ENCODE measurements at places on chromosomes 1 and 21.
A peak's percentile ranks its signal among the peaks of the same experiment; 100 is the strongest.

- peak; percentile 25 for DNase-seq
Observed at GRCh38 chr1:204971517-204972336, 71.3 kb upstream of the CNTN2 start.

DNA sequence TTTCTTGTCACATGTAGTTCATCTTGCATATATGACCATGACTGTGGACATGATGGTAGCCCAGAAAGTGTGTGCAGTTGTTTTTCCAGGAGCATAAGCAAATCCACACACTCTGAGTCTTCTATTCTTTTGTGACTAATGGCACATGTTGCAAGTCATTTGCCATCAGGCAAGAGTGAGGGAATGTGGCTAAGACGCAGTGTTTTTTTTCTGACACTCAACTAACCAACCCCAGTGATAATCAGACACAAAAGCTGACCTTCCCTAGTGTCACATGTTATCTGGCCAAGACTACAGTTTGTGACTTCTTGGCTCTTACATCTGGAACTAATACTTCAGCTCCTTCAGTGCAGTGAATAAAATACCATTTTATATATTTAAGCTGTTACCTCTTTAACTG lies 108.8 kb downstream of the ITSN1 start:
- DNase-seq: no peak

DNA sequence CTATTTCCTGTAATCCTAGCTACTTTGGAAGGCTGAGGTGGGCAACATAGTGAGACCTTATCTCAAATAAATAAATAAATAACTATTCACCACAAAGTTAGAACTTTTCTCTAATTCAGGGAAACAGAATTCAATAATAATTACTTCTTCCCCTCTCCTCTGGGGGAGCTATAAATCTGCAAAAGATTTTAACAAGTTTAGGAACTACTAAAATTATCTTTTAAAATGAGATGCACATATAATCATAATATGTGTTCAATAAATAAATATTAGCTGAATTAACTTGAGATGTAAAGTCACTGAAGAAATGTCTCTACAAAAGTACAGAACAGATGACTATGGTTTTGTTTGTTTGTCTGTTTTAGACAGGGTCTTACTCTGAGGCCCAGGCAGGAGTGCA lies 14.1 kb downstream of the WDR47 start:
- DNase-seq: no peak

DNA sequence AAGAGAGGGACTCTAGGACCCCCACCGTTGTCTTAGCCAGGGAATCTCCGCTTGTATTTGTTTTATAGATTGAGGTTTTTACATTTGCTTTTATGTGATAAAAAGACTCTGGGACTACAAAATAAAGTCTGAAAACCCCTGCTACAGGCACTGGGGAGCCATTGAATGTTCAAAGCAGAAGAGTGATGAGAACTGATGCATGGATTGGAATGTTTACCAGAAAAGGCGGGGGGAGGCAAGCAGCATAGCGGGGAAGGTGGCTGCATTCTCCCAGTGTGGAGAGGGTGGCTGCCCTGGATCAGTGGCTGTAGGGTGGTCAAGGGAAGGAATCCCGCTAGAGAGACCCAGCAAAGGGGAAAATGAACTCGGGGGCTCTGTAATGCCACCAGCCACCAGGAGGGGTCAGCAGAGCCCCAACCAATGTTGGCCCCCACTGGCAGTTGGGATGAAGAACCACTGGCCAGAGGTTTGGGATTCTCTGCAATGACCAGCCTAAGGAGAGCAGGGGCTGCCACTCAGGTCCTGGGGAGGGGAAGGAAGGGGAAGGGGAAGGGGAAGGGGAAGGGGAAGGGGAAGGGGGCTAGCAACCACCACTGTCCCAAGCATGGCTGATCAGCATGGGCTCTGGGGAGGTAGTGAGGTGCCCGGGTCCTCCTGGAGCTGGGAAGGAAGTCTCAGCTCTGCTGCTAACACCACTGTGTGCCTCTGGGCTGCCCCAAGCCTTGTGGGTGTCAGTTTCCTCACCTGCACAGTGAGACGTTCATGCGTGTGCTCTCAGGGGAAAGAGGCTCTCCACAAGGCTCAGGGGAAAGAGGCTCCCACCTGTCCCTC lies 19.2 kb upstream of the PEF1 start:
- no peak for DNase-seq

DNA sequence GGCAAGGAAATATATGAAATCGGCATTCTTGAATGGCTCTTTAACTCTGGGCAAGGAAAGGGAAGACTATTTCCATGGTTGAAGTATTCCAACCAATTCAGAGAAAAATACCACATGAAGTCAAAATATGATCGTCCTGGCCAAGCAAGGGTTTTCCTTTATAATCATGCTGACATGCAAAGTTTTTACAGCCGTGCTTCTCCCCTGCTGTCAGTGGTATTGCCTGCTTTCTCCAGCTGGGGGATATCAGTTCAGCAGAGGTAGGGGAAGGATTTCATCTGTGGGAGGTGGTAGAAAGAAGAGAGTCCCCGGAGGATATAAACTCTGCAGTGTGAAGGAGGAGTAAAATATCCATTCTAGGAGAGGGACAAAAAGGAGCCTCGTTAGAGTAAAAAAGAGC lies 322.8 kb downstream of the PAPPA2 start:
- no peak for DNase-seq

DNA sequence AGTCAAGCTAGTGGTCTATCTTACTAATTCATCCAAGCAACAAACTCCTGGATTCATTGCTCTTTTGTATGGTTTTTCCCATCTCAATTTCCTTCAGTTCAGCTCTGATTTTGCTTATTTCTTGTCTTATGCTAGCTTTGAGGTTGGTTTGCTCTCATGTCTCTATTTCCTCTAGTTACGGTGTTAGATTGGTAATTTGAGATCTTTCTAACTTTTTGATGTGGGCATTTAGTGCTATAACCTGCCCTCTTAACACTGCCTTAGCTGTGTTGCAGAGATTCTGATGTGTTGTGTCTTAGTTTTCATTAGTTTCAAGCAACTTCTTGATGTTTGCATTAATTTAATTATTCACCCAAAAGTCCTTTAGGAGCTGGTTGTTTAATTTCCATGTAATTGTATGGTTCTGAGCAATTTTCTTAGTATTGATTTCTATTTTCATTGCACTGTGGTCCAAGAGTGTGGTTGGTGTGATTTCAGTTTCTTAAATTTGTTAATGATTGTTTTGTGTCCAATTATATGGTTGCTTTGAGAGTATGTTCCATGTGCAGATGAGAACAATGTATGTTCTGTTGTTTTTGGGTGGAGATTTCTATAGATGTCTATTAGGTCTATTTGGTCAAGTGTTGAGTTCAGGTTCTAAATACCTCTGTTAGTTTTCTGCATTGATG lies 154.6 kb downstream of the PLPPR5 start:
- DNase-seq: no peak

DNA sequence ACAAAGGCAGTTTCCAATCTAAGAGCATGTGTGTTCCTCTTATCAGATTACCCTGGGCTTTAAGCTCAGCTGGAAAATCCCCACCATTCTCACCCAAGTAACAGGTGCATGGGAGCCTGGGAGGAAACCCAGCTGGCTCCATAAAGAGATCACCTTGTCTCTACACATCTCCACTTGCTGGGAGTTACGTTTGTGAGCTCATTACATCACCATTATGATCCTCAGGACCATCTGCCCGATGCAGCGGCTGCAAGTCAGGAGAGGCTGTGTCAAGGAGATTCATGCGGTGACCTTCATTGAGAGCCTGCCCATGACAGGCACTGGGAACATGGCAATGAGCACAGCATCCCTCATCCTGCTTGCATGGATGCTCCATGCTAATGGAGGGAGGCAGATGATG lies 618.0 kb downstream of the NPHP4 start:
- DNase-seq: no peak

DNA sequence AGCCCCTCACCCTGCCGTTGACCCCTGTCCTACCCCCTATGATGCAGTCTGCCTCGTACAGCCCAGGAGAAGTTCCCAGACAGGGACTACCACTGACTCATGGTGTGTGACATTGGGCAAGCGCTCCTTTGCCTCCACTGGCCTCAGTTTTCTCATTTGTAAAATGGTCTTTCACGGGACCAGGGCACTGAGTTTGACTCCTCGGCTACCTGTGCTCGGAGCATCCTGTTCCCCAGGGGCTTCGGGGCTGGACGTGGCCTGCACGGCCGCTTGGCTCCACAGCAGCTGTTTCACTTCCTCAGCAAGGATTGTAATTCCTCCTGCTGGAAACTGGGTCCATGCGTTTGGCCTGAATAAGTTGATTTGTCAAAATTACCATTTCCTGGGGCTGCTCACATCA lies 277.3 kb downstream of the MATN1 start:
- DNase-seq: no peak

GRCh38 chr1:42926235-42926878 lies 32.3 kb downstream of the SLC2A1 start:
- no peak for DNase-seq

GRCh38 chr1:7574121-7575040 lies 196.7 kb upstream of the VAMP3 start:
- DNase-seq: no peak

DNA sequence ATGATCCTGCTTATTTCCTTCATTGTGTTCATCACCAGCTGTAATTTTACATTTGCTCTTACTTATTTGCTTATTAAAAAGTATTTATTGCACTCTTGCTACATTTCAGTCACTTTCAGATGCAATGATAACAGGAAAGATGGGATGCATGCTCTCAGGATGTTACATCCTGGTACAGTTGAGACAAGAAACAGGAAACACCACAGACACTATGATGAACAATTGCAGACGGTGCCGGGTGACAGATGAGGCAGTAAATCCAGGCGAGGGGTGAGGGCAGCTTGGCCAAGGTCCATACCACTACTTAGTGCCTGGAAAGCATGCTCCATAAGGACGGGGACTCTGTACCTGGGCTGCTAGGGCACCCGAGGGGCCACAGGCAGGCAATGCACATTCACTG lies 156.6 kb upstream of the RAB4A start:
- DNase-seq: no peak

GRCh38 chr1:112460615-112461014 lies 48.1 kb upstream of the WNT2B start:
- no peak for DNase-seq

- no peak for DNase-seq
Observed at GRCh38 chr1:68202239-68202832, 30.0 kb downstream of the WLS start.

DNA sequence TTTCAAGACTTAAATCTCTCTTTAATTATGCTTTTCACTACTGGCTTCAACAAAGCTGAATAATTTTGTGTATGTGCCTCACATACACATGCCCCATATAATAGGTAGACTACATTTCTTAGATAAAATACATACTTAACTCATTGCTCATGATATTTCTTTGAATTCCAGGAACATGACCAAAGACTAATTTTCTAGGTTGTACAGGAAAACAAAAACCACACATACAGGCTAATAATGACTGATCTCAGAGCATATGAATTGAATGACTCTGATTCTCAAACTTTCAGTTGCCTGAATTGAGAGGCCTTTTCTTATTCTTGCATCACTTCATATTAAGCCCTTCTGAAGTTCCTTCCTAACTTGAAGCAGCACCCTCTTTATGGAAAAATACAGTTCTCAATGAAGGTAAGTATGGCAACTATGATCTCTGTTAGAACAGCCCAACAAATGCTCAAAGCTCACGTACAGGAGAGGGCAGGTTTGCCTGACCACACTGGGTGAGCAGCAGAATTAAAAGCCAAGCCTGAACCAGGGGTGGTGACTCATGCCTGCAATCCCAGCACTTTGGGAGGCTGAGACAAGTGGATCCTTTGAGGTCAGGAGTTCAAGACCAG lies 22.6 kb upstream of the UAP1 start:
- DNase-seq: peak; percentile 56

DNA sequence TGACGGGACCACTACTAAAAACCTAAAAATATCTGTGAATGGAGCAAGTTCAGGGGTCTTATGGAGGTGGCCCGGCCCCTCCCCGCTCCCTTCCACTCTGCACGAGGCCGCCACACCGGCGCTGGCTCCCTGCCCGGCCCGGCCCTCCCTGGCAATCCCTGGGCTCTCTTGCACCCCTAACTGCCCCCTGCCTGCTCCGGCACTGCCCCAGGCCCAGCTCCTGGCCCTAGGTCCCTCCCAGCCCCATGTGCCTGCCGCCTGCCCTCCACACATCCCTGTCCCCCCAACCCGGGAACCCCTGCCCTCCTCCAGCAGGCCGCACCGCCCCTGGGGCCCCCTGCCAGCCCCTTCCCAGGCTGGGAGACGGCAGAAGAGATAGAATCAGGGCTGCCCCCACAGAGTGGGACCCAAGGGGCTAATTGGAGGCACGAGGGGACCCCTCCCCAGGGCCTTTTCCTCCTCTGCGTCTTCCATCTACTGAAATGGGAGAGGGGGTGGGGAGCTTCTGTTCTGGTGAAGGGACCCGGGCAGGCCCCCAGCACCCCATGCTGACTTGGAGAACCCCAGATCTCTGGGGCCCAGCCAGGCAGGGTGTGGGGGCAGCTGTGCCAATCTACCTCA lies 9.3 kb upstream of the CTRC start:
- no peak for DNase-seq

DNA sequence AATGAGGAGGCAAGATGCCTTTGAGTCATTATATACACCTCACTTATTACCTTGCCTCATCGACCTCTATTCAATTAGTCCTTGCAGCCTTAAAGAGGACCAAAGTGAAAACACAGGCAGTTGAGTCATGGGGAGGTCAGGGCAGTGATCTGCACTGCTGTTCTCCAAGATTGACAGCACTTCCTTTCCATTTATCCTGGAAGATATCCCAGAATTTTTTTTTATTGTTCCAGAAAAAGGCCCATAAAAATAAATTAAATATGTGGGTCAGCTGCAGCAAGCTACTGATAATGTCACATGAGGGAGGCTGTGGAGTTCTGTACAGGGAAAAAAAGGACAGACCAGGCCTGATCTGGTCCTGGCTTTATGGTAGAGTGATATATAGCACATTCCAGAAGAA lies 33.2 kb upstream of the CDC42BPA start:
- DNase-seq: no peak

- no peak for DNase-seq
Observed at GRCh38 chr1:209855006-209855405, 27.2 kb downstream of the UTP25 start.

- DNase-seq: no peak
Observed at GRCh38 chr1:82759035-82759434, 958.3 kb downstream of the ADGRL2 start.

GRCh38 chr21:44757731-44758130 lies 43.9 kb downstream of the UBE2G2 start:
- no peak for DNase-seq

- no peak for DNase-seq
Observed at GRCh38 chr21:43972850-43973633, 39.1 kb upstream of the TRAPPC10 start.

- no peak for DNase-seq
Observed at GRCh38 chr1:74005533-74005932, 192.4 kb downstream of the LRRIQ3 start.

DNA sequence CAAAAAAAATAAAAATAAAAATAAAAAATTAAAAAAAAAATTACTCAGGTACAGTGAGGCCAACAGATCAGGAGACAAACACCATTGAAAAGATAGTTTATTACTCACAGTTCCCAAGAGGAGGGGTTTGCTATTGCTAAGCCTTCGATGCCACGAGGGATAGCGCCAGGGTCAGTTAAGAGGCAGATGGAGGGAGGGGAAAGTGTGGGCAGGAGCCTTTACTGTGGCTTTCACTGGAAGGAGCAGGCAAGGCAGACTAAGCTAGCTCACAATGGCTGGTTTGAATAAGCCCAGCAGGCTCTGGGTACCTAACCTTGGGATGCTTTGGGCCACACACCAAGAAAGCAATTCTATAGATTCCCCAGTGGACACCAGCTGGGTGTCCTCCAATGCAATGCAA lies 12.7 kb upstream of the RNF187 start:
- DNase-seq: no peak

- no peak for DNase-seq
Observed at GRCh38 chr1:87937831-87938395, 609.2 kb downstream of the LMO4 start.

- DNase-seq: no peak
Observed at GRCh38 chr1:240239309-240239708, 147.6 kb downstream of the FMN2 start.

Measured in AG09319 (cell line).